HL-60 (cell line): ENCODE measurements at places on chromosomes 16 and 17.
A peak's percentile ranks its signal among the peaks of the same experiment; 100 is the strongest.

DNA sequence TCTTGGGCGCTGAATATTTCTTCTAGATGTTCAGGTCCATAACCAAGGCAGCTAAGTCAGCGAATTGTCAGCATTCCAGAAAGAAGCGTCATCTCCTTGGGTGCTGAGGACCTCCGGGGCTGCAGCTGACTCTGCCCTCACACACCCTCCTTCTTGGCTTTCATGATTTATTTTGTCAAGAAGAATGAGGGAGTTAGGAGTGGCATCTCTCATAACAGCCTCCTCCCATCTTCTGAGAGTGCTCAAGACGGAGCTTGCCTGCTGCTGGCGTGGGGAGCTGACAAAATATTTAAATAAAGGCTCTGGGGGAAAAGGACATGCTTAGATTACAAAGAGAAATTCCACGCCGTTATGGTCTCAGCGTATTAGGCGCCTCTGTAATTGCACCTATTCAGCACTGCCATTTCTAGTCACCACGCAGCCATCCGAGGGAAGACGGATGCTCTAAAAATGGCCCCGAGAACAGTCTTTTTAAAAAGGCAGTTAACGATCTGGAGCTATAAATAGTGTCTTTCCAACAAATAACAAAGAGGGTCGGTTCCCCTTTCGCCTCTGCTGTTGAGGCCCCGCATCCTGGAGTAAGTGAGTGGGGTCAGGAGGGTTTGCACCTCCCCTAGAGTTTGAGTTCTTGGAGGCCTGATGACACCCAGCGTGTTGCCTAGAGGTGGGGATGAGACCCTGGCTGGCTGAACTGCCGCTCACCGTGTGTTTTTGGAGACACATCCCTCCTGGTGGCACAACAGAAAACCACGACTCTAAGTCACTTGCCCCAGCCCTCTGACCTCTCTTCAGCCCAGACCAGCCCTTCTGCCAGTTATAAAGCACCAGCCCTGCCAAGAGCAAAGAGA, 187.0 kb downstream of the CCDC182 start:
- DNase-seq, result no peak

DNA sequence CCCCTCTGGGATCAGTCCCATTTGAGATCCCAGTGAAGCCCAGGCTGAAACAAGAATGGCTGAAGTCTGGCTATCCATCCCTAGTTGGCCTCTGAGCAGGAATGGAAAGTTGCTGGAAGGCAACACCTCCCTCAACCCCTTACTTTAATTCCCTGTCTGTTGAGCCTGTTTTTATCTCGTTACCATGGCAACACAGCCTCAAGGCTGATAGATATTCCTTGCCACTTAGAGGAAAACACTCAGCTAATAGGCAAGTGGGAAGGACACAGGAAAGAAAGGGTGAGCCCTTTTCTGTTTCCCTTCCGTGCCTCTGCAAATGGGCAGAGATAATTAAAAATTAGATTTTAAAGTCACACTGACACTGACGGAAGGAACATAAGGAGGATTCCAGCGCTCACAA, 75.5 kb upstream of the CLEC3A start:
- no peak for DNase-seq

GRCh38 chr17:34502426-34502825, 77.0 kb upstream of the TMEM132E start:
- DNase-seq, result no peak

DNA sequence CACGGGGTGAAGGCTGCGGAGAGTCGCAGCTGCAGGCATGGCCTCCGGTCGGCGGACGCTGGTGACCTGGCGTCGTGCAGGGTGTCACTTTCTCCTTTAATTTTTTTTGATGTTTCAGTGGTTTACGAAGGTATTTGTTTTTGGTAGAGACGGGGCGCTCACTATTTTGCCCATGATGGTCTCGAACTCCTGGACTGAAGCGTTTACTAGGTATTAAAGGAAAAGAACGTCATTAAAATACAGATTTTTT, 17.1 kb downstream of the ZNF213 start:
- peak; percentile 56 for DNase-seq

DNA sequence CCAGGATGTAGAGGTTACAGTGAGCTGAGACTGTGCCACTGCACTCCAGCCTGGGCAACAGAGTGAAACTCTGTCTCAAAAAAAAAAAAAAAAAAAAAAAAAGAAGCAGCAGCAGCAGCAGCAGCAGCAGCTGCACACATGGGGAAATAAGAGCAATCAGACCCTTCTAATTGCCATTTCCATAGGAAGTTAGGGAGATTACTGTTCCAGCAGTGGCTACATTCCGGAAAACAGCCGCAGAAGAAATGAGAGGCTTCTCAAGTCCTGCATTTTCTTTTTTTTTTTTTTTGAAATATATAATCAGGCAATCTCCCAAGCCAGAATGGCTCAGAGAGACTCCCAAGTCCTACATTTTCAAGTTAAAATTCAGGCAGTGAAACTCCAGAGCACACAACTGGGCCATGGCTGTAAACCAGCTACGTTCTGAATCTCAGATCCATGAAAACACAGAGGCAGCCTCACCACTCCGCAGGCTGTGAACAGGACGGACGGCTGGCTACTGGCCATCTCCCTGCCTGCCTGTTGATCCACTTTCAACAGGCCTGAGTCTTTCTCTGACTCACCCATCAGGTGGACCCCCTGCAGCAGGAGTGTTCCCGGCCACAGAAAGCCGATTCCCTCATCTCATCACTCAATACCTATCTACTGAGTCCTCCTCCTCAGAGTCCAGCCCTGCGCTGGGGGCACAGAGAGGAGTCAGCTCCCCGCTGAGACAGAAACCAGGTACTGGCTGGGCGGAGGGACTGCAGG, 15.0 kb downstream of the TRPV1 start:
- no peak for DNase-seq

- DNase-seq, result no peak
Measured at GRCh38 chr16:10584981-10585438, 4.6 kb upstream of the EMP2 start.

DNA sequence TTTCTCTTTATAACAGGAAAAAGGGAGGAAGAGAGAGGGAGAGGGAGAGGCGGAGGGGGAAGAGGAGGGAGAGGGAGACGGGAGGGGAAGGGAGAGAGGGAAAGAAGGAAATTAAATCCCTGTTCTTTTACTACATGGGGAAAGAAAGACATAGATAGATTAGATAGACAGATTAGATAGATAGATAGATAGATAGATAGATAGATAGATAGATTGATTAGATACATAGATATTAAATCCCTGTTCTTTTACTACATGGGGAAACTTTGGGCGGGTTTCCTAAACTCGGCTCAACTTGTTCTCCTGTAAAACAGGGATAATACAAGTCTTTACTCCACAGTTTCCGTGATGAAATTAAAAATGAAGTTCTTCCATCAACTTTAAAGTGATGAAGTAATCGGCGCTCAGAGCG, 661 bp downstream of the RFWD3 start:
- DNase-seq, result no peak

DNA sequence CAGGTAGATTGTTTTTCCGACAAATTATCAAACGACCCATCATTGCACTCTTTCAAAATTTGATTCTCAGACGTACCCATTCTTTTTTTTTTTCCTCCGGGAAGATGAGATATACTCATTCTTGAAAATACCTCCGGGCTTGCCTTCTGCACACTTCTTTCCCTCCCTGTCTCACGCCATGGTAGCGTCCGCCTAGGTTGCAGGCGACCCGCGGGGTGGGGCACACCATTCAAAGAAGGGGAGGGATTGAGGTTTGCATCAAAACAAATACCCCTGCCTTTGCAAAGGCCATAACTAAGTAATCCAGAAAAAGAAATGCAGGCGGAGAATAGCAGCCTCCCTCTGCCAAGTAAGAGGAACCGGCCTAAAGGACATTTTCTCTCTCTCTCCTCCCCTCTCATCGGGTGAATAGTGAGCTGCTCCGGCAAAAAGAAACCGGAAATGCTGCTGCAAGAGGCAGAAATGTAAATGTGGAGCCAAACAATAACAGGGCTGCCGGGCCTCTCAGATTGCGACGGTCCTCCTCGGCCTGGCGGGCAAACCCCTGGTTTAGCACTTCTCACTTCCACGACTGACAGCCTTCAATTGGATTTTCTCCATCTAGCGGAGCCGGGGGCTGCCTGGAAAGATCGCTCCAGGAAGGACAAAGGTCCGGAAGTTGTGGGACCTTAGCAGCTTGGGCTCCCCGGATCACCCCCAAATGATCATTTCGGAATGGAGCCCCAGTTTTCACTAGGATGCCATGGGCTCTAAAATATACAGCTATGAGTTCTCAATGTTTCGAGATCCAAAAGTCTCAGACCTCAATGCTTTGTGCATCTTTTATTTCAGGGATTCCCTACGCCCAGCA, 843 bp downstream of the TP53 start:
- peak; percentile 68 for DNase-seq

- DNase-seq, result no peak
Measured at GRCh38 chr16:86048221-86048620, 149.3 kb downstream of the IRF8 start.

DNA sequence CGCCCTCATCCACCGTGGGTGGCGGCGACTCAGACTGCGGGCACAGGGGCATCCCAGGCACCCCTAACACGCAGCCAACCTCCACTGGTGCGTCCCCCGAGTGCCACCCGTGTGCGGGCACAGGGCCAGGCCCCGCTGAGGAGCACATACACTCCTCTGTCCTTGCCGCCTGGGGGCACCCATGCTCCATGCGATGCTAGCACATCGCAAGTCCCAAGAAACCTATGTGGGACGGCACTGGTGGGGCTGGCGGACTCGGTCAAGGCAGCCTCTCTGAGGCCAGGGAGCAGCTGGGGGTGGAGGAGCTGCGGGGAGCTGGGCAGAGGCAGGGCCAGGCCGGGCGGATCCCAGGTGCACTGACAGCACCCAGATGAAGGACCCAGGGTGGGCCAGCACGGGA, 4.0 kb downstream of the ZNF598 start:
- DNase-seq, result no peak

GRCh38 chr16:66385415-66385814, 18.9 kb downstream of the CDH5 start:
- no peak for DNase-seq

DNA sequence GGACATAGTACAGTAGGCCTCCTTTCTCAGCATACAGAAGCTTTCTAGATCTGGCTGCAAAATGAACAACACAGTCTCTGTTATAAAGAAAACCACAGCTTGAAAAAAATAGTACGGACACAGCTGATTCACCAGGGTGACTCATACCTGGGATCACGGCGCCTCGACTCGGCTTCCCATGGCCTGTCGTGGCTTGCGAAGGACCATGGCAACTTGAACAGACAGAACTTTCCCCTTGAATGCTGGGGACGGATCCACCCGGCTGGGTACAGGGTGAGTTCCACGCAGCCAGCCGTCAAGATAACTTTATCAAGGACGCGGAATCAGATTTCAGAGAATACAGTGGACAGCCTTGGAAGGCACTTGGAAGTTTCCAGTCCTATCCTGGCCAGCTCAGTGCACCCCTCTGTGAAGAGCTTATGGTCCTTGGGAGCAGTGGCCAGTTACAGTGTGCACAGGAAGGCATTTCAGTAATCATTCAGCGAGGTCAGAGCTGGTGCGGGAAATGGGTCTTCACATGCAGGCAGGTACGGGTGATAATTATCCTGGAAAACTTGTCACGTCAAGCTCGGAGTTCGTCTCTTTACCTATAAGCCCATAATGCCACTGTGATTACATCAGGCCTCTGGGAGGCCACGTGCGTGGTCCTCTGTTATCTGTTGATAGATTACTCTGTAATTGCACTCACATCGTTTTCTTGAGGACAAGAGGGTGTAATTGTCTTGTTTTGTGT, 57.9 kb upstream of the MAF start:
- DNase-seq, result no peak

- no peak for DNase-seq
Measured at GRCh38 chr16:64627781-64628180, 494.1 kb downstream of the CDH11 start.

- DNase-seq, result no peak
Measured at GRCh38 chr16:50025537-50025931, 509 bp downstream of the CNEP1R1 start.

DNA sequence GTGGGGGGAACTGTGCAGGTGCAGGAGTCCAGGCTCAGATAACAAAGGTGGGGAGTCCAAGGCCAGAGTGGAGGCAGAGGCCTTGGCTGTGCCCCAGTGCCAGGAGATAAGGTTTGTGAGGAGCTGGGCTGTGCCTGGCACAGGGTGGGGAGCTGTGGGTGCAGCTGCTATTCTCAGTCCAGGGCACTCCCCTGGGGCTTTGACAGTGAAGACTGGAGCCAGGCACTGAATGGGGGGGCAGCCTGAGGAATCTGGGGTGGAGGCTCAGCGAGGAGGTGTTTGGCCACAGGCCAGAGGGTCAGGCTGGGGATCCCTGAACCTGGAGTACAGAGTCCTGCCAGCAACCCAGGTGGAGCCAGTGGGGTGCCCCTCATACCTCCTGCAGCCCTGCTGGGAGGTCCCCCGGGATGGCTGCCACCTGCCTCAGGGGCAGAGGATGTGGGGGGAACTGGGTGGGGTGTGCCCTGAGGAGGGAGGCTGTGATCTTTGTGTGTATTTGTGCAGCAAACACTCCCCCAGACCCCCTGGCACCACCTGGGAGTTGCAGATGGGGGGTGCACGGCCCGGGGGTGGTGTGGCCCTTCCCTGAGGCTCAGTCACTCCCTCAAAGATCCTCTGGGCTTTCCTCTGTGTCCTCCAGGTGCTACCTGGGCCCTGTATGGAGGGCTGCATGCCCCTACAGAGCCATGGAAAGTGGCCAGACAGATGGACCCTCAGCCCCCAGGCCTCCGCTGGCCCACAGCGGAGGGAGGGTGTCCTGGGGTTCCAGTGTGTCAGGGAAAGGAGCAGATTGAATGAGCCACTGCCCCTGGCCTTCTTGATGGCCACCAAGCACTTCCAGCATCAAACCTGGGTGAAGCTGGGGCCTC, 44.5 kb upstream of the SMPD3 start:
- no peak for DNase-seq

GRCh38 chr17:70648166-70648565, 478.8 kb downstream of the KCNJ2 start:
- no peak for DNase-seq

- peak; percentile 39 for DNase-seq
Measured at GRCh38 chr16:81483064-81483969, 38.7 kb downstream of the CMIP start.

DNA sequence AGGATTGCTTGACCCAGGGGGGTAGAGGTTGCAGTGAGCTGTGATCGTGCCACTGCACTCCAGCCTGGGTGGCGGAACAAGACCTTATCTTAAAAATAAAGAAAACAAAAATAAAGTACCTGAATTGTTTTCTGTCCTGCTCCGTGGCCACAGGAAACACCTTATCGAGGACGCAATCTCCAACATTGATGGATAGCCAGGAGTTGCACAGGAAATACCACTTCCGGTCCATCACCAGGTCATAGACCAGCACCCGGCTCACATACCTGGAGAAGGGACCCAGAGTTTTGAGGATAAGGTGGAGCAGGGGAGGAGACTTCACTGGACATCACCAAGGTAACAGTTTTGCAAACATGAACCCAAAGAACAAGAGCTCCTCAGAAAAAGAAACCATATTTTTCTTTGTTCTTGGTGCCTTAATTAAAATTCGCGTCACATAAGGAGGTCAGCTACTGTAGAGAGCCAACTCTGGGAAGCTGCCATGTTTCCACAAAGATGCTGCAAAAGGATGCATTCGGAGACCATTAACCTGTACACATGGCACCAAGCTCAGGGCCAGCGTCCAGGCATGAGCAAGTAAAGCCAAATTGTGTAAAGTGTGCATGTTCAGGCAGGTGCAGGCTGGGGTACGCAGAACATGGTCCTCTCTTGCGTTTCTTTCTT, 55.6 kb upstream of the GCSH start:
- DNase-seq, result no peak

GRCh38 chr16:78211946-78212345, 112.5 kb downstream of the WWOX start:
- DNase-seq, result no peak
